Mesothelial cell of epicardium (in vitro differentiated cells): ENCODE measurements at places on chromosomes 7 and 10. TPM values are rescaled to one million over a fixed set of nuclear protein-coding genes. Genes with fewer than 3 reads are reported as not detected.

DNA sequence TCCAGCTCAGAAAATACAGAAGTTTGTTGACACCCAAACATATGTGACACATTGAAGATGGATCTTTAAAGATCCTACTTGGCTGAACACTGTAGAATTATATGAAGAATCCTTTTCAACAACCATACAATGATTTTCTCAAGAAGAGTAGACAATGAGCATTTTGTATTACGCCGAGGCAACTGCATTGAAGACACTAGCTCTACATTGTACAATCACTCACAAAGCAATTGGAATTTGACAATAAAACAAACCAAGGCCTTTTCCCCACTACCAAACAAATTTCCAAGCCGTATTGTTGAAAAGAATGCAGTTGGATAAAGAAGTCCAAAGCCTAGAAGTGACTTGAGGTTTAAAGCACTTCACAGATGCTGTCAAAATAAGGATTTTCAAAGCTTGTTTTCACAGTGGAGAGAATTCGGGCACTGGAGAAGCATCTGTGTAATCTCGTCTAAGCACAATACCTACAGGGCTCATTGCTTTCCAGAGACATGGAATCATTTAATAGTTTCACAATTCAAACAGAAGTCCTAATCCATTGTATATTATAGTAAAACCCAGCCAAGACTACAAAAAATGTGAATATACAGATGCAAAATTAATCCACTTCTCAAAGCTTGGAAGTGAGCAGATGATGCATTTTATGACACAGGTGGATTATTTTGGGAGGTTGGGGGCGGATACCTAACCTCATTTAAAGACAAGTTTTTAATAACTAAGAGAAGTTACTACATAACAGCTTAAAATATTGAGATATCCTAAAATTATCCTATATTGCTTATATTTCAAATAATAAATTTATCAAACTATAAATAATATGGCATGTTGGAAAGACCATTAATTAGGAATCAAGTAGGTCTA, 78.6 kb downstream of the SORCS1 start:
- DNase-seq, result no peak

DNA sequence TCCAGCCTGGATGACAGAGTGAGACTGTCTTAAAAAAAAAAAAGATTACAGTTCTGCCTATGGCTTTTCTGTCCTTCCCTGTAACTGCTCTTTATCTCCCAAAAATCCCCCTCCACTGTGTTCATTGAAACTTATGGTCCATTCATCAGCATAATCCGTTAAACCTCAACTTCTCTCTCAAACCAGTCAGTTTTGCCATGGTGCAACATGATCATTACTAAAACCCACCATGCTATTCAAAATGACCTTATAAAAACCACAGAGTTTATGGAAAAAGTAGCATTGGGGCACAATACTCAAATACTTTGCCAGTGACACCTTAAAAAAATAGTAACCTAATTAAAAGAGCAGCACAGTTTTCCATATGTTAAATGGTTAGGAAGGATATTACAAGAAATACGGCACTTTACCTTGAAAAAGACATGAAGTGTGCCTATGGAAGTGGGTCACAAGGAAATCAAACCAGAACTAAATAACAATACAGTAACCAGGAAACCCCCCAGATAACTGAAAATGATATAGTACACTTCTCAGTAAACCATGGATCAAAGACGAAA, 74.0 kb upstream of the ST8SIA6 start:
- no peak for DNase-seq

DNA sequence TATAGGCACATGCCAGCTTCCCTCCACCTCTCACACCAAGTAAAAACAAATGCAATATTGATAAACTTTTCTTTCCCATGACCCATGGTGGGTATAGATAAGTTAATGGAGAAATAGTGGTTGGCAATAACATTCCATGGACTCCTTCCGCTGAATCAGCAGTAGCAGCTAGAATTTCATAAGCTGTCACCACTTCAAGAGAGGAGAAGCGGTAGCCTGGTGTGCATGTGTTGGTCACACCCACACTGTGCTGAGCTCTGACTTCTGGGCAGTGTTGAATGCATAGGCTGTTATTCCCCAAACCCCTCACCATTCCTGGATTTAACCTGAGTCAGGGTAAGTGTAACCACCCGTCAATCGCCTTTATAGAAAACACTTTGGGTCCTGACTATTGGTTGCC, 32.5 kb upstream of the BMPER start:
- DNase-seq, result no peak

The NUTM2A gene
- 3.1 to 3.4 TPM (median 3.2 TPM) in 3 replicates for total RNA-seq
